Aorta (tissue), 5 donors: ENCODE measurements at places on chromosomes 11 and 22. TPM values are rescaled to one million over a fixed set of nuclear protein-coding genes. Genes with fewer than 3 reads are reported as not detected.

Gene MYBPC3
- total RNA-seq = 0.42 TPM

Gene ENTHD1
- total RNA-seq = 0.12 TPM

Gene ZNF215
- total RNA-seq = 2.0 TPM

Gene AMOTL1
- total RNA-seq = 66.2 TPM

Gene CTTN
- 355 TPM for total RNA-seq

Gene ARHGAP8
- 1.4 TPM for total RNA-seq

Gene MEI1
- total RNA-seq = 1.4 TPM

Gene ZPR1
- total RNA-seq = 31.5 TPM

Gene SYT8
- total RNA-seq = 0.19 TPM

Gene OR8D4
- total RNA-seq = not detected

Gene MGAT3
- 2.5 TPM for total RNA-seq

DNA sequence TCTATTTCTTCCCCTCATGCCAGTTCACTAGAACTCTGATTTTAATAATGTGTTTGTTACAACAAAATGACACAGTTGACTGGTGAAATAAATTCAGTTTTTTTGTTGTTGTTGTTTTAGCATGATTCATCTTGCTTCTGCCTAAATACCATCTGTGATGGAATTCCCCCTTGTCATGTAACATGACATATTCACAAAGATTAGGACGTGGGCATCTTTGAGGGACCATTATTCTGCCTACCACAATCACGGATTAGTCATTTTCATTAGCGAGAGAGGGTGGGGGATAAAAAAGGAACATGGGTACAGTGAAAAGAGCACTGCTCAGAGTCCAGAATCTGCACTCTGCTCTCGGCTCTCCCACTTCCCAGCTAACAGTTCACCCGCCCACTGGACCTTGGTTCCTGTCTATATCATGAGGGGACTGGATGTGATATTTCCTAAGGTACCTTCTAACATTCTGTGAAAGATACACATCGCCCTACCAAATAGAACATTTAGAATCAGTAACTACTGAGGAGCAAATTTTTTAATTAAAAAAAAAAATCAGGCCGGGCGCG is 11.3 kb downstream of the HTATIP2 start:
- no peak overlapping the region for H3K4me3 ChIP-seq
- DNase-seq = no peak
- H3K4me1 ChIP-seq = no peaks in the 10 kb centered on the region

DNA sequence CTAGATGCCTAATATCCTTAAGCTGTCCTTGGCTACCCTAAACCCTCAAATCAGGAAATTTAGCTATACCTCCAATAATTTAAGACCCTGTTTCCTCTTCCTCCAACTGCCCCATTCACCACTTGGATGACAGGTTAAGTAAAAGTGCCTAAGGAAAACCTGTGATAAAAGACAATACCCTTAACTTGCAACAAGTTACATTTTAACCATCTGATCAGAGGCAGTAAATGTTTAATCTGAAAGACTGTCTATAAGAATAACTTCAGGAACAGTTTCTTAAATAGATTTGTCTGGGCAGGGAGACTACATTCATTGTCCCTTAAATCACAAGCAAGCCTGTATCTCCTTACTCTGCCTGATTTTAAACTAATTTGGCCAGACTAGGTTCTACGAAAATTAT is 129.1 kb downstream of the APOL5 start:
- H3K36me3 ChIP-seq = no peaks in the 10 kb centered on the region
- no peak overlapping the region for H3K4me3 ChIP-seq
- H3K4me1 ChIP-seq = peaks cover 5% of the 10 kb centered on the region
- no peaks in the 10 kb centered on the region for H3K27me3 ChIP-seq

GRCh38 chr22:35567351-35568141 is 26.9 kb downstream of the RASD2 start:
- H3K27ac ChIP-seq = no peak overlapping the region
- no peaks in the 10 kb centered on the region for H3K27me3 ChIP-seq
- no peaks in the 10 kb centered on the region for H3K36me3 ChIP-seq
- DNase-seq = no peak

DNA sequence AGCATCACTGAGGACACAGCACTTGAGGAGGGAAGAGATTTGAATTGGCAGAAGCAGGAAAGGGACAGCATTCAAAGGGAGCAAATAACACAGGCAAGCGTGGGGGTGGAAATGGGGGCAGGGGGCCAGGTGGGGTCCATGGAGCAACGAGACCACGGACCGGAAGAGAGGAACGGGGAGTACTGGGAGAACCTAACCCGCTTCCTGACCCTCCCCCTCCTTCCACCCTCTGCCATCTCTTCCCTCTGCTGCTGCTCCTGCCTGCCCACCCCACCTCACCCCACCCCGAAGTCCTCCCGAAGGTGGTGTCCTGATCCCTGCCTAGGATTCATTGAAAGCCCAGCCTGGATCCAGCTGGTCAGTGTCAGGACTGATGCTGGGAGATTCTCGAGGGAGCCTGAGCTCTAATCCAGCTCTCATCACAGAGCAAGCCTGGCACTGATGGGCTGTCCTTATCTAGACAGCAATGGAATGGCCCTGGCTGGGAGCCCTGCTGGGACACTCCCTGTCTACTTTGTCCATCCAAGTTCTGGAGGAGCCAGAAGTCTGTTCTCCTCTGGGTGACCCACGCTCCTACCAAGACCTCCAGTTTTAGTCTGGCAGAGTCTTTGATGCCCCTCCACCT is 105.0 kb downstream of the TRIM29 start:
- no peaks in the 10 kb centered on the region for H3K36me3 ChIP-seq
- no peaks in the 10 kb centered on the region for H3K4me1 ChIP-seq
- H3K4me3 ChIP-seq = no peak overlapping the region
- no peak overlapping the region for H3K27ac ChIP-seq
- no peaks in the 10 kb centered on the region for H3K27me3 ChIP-seq

- H3K4me1 ChIP-seq = peaks cover 6% of the 10 kb centered on the region
- peak overlapping the region; percentile 12 for H3K4me3 ChIP-seq
Observed at GRCh38 chr11:96045622-96046456, 121.9 kb upstream of the MTMR2 start.

DNA sequence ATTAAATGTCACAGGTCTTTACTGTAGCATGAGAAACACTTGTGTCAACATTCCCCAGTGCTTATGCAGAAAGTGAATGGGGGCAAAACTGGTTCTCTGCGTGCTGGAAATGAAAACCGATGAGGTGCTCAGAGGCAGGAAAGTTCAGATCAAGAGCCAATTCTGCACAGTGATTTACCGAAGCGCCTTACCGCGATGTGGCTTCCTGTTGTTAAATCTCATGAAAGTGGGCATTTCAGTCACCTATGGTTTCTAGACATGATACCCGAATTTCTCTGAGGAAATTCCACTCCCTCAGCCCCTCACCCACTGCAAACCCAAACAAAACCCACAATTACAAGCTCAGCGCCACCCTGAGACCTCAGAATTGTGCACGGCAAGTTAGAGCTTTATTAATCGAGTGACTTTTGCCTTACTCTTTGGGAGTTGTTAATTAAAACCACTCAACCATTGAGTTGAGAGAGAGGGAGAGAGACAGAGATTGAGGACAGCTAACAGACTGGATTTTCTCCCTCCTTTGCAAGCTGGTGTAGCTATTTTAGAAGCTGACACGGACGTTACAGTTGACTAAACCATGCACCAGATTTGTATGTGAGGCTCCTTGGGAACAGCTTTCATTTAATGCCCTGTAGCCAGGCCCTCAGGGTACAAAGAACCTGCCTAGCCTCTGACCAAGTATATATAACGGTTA is 196.4 kb downstream of the DBX1 start:
- no peak for DNase-seq
- H3K4me3 ChIP-seq = no peak overlapping the region
- H3K27ac ChIP-seq = no peak overlapping the region

GRCh38 chr22:18032455-18033101 is 8.2 kb upstream of the MICAL3 start:
- H3K4me1 ChIP-seq = no peaks in the 10 kb centered on the region
- no peak for DNase-seq
- no peak overlapping the region for H3K27ac ChIP-seq
- H3K36me3 ChIP-seq = no peaks in the 10 kb centered on the region

DNA sequence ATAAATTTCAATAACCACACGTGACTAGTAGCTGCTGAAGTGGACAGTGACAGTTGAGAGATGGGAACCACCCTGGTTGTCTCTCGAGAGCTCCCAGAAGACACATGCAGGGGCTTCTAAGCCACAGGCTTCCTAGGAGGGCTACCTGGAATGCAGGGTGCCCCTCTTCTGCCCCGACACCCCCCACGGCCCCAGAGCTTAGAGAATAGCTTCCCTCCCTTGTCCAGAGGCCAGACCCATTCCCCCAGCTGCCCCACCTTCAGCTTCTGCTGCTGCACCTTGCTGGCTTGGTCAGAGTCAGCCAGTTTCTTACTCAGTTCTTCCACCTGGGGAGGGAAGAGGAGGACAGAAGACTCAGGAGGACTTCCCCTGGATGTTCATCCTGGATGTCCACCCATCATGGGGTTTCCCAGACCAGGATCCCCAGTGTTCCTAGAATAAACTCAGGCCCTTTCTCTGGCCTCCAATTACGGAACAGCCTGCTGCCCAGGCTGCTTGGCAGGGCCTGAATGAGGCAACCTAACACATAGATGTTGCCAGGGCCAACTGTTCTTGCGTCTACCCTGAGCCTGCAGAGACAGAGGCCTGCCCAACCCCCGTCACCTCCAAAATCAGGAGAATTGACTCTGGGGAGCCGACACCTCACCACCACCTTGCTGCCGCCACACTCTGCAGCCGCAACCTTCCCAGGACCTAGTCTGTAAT is 12.0 kb downstream of the IL18BP start:
- H3K27ac ChIP-seq = no peak overlapping the region
- H3K27me3 ChIP-seq = no peaks in the 10 kb centered on the region
- H3K36me3 ChIP-seq = peaks cover 35% of the 10 kb centered on the region
- no peak overlapping the region for H3K4me3 ChIP-seq
- no peak for DNase-seq

DNA sequence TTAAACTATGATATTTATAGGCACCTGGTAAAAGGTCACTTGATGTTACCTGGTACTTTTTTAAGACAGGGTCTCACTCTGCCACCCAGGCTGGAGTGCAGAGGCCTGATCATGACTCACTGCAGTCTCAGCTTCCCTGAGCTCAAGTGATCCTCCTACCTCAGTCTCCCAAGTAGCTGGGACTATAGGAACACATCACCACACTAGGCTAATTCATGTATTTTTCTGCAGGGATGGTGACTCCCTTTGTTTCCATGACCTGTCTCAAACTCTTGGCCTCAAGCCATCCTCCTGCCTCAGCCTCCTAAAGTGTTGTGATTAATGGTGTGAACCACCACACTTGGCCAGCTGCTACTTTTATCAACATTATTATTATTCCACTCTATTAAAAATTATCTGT is 47.6 kb downstream of the OR4C45 start:
- H3K36me3 ChIP-seq = no peaks in the 10 kb centered on the region
- H3K4me3 ChIP-seq = no peak overlapping the region
- H3K27me3 ChIP-seq = no peaks in the 10 kb centered on the region

GRCh38 chr11:23931443-23931842 is 565.4 kb upstream of the LUZP2 start:
- no peaks in the 10 kb centered on the region for H3K36me3 ChIP-seq
- H3K27ac ChIP-seq = no peak overlapping the region
- no peak overlapping the region for H3K4me3 ChIP-seq
- no peaks in the 10 kb centered on the region for H3K27me3 ChIP-seq
- DNase-seq = no peak

DNA sequence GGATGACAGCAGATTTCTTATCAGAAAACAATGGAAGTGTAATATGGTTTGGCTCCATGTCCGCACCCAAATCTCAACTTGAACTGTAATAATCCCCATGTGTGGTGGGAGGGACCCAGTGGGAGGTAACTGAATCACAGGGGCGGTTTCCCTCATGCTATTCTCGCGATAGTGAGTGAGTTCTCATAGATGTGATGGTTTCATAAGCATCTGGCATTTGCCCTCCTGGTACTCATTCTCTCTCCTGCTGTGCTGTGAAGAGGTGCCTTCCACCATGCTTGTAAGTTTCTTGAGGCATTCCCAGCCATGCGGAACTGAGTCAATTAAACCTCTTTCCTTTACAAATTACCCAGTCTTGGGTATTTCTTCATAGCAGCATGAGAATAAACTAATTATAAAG is 81.0 kb upstream of the SCUBE2 start:
- no peaks in the 10 kb centered on the region for H3K4me1 ChIP-seq
- H3K27ac ChIP-seq = no peak overlapping the region
- peaks cover 5% of the 10 kb centered on the region for H3K36me3 ChIP-seq
- DNase-seq = no peak
- H3K27me3 ChIP-seq = no peaks in the 10 kb centered on the region

DNA sequence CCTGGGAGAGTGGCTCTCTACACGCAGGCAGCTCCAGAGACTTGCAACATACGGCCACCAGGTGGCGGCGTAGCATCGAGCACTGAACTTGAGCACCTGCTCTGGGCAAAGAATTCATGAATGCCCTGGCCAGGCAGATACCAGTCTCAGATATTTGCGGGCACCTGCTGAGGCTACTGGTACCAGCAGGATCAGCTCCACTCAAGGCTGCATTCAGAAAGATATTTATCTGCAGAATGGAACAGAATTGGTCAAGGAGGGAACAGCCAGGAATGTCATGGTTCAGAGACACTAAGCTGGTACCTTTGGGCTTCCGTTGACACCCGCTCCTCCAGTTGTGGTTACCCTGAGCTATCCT is 10.8 kb upstream of the CCDC86 start:
- H3K27me3 ChIP-seq = no peaks in the 10 kb centered on the region
- DNase-seq = peak; percentile 85
- H3K36me3 ChIP-seq = no peaks in the 10 kb centered on the region
- H3K27ac ChIP-seq = no peak overlapping the region

DNA sequence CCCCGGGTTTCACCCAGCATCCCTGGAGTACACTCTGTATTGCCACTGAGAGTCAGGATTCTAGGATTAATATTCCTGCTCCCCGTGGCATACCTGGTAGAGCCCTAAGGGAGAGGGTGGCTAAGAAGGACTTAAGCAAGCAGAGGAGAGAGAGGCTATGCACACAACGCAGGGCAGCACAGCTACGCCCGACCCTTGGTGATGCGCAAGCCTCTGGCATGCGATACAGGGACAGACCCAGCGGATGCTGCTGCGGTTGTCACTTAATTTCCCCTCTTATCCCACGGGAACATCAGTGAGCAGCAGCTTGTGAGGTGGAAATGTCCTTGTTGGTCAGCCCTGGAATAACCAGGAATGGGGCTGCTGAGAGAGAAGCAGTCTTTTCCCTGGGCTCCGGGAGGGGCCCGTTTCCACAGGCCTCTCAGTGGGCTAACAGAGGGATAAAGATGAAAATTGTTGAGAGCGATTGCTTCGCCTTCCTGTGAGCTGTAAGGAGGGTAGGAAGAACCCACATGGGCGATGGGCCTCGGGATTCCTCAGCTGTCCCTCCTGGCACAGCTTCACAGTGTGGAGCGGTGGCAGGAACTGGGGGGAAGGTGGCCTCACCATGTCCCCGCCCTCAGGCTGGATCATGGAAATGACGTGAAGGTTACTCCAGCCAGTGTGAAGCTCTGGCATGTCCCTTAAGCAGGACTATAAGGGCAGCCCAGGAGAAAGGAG is 48.4 kb upstream of the RAB1B start:
- no peaks in the 10 kb centered on the region for H3K27me3 ChIP-seq
- peak; percentile 33 for DNase-seq
- H3K36me3 ChIP-seq = no peaks in the 10 kb centered on the region
- H3K27ac ChIP-seq = no peak overlapping the region
- no peak overlapping the region for H3K4me3 ChIP-seq

- DNase-seq = no peak
- no peaks in the 10 kb centered on the region for H3K36me3 ChIP-seq
- no peaks in the 10 kb centered on the region for H3K27me3 ChIP-seq
- H3K4me3 ChIP-seq = no peak overlapping the region
- H3K4me1 ChIP-seq = no peaks in the 10 kb centered on the region
Observed at GRCh38 chr11:13140873-13141655, 131.9 kb downstream of the RASSF10 start.
